ENCODE measurements at places on chromosomes 5 and 9. TPM values are rescaled to one million over a fixed set of nuclear protein-coding genes. Genes with fewer than 3 reads are reported as not detected.

The DEPDC1B gene
- total RNA-seq = 14.7 TPM

The SLC6A3 gene
- 0.04 TPM for total RNA-seq

DNA sequence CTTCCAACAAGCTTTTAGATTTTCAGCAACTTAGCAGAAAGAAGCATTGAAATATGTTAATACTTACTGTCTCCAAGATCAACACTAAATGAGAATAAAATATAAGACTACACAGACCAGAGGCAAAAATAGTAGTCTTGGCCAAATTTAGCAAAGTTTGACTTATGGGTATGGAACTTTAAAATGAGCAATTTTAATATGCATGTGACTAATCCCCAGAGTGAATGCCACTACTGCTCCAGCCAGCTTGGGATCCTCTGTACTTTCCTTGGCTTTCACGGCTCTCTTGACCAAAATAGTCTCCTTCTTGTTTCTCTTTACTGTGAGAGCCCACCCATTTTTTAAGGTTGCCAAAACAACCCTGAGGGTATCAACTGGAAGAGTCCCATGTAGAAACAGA lies 148.0 kb upstream of the GRIA1 start:
- no peak for DNase-seq

DNA sequence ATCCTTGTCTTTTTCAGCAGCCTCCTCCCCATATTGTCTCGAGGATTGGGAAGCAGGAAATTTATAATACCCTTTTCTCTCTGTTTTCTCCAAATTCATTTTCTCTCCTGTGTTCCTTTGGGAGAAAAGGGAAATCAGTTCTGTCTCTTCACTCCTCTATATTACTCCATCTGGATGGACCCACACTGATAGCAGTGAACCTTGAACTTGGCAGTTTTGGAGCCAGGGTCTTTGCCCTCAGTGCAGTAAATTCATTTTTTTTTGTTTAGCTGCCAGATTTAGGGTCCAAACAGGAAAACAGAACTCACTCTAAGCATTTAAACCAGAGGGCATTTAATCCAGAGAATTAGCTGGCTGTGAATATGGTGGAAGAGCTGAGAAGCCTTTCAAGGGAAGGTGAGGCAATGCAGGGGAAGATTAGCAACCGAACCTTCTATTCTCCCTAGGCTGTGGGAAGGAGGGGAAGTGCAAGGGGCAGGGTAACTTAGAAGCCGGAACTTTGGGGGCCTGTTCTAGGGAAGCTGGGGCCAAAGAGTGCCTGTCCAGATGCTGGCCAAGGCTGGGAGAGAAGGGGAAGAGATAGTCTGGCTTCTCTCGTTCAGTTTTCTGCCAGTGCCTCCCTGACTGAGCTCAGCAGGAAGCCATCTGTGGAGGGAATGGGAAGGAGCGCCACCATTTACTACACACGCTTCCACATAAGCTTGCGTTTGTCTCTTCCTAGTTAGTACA lies 16.3 kb upstream of the NPR2 start:
- DNase-seq = no peak

DNA sequence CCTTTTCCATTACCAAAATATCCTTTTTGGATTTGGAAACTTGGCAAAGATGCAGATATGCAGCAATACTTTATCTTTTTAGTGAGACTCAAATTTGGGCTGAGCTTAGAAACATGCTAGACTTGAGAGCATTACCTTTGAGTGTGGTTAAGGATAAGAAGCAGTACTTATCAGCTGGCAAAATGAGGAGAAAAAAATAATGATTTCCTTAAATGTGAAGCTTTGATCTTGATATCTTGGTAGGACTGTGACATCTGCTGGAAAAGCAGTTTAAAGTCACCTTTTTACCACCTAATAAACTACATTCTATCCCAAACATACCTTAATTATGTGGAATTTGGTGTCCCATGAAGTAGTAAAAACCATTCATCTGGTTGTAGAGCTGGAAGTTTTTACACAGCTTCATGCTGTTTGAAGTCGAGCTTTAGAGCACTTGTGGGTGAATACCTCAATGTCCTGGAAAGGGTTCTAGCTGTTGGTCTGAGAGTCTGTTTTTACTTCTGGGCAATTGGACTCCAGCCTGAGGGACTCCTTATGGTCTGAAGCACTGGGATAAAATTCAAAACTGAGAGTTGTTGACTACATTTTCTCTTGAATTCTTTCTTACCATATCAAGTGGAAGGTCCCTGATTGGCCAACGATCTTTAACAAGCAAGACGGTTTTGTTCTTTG lies 53.4 kb downstream of the LRRC70 start:
- DNase-seq = no peak

DNA sequence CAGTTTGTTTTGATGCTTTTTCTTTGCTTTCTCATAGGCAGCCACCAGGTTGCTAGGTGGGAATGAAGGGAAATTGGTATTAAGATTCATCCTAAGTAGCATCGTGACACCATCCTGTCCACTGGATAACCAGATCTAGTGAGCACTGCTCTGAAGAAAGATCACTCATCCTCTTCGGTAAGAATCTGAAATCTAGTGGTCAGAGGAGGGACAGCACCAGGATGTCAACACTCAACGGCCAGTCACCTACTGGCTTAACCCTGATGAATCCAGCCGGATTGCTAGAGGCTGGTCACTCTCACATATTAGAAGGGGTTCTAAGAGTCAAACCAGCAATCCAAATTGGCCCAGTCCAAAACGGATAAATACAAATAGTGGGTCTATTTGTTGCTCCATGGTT lies 50.8 kb downstream of the DCP2 start:
- DNase-seq = no peak
